DND-41 (cell line): ENCODE measurements at places on chromosomes 7 and 10.

DNA sequence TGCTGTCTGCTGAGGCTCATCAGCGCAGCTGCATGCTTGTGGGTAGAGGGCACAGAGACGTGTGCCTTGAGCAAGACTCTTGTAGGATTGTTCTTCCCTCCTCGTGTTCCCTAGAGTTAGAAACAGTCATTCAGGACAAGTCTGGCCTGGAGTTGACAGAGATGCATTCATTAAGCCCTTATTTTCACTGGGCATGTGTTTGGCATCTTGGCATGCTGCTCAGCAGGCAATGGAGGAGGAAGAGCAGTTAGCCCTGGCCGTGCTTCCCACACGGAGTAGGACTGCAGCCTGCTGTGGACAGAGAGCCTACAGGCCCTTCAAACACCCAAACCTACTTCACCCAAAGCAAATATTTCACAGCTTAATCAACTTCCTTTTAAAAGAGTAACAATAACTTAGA, 73.0 kb upstream of the GJD4 start:
- no peak for DNase-seq

GRCh38 chr10:75939541-75939940, 508.1 kb downstream of the LRMDA start:
- DNase-seq: no peak

DNA sequence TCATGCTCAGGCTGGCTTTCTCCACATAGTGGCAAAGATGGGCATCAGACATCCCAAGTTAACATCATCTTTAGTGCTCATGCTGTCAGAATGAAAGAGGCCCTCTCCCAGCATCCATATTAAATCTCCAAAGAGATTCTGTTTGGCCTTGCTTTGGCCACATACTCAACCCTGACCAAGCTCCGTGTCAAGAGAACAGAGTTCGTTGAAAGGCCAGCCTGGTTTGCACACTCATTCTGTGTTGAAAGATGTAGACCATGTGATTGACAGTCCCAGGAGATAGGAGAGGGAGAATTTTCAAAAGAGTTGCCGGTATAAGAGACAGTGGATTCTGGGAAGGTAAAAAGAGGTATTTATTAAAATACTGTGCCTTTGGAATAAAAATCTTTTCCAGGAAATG, 19.7 kb downstream of the MET start:
- no peak for DNase-seq

- no peak for DNase-seq
Observed at GRCh38 chr7:139370301-139370942, 10.7 kb downstream of the LUC7L2 start.

- DNase-seq: no peak
Observed at GRCh38 chr7:130922206-130923112, 188.5 kb upstream of the KLF14 start.

DNA sequence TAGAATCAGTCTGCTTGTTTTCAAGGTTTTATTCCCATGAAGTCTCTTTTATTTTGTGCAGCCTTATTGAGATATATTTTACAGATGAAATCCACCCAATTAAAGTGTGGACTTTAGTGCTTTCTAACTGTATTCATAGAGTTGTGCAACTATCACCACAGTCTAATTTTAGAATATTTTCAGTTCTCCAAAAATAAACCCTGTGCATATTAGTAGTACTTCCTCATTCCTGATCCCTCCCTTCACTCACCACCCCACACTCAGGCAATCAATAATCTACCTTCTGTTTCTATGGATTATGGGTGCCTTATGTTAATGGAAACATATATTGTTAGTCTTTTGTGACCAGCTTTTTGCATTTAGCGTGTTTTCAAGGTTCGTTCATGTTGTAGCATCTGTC, 185.7 kb upstream of the TMEM72 start:
- no peak for DNase-seq

DNA sequence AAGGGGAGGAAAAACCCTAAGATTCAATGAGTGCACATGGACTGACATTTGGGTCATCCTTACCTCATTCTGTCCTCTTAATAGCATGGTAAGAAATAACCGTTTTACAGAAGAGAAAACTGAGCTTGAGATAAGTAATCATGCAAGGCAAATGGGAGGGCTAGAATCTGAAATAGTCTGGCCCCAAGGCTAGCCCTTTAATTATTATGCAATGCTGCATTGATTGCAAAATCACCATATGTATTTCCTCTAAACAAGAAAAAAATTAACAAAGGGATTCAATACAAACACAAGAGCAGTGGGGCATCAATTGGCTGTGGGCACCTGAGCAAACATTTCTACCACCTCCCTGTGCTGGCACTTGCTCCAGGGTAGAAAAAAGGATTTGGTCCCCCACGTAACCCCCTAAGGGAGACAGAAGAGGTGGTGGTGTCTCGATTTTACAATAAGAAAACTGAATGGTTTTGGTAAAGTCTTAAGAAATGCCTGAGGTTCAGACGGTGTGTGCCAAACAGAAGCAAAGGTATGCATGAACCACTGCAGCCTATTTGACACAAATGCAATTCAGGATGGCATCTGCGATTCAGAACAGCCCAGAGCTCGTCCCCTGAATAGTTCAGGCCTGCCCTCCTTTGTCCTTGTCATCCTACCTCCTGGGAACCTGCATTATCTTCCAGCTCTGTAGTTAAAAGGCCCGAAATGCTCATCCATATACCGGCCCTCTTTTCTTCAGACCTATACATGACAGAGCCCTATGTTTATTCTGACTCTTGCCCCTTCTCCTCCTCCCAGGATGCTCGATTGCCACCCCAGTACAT, 23.6 kb downstream of the PIP4K2A start:
- DNase-seq: no peak

DNA sequence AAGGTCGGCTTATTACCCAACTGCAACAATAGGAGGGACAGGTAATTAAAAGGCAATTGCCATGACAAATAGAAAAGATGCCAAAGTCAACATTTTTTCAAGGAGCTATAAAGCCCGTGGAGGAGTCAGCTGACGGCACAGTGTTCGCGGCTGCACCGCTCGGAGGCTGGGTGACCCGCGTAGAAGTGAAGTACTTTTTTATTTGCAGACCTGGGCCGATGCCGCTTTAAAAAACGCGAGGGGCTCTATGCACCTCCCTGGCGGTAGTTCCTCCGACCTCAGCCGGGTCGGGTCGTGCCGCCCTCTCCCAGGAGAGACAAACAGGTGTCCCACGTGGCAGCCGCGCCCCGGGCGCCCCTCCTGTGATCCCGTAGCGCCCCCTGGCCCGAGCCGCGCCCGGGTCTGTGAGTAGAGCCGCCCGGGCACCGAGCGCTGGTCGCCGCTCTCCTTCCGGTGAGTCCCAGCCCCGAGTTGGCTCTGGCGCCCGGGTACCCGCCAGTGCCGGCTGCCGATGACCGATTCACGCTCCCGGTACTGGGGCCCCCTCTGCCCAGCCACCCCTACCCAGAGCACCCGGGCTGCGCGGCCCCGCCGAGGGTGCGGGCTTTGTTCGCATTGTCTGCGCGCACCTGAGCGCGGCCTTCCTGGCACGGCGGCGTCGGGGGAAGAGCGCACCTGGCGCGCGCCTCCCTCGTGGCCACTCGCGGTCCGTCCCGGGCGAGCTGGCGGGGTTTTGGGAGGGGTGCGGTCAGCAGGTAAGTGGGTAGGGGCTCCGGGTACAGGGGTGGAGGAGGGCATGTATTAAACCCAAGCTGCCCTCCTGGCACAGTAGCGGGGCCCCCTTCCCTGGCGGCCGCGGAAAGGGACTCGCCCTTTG, at the start of gene VWA2:
Gene VWA2, plus strand, starts transcription at position 138 of the 877 bp plus-strand sequence. CDS start 9,460 bp downstream, outside the sequence.
- DNase-seq: no peak

GRCh38 chr7:1019789-1020610, 24.3 kb upstream of the GPR146 start:
- no peak for DNase-seq

- no peak for DNase-seq
Observed at GRCh38 chr10:52210161-52210560, 103.9 kb upstream of the DKK1 start.

- DNase-seq: peak; percentile 84
Observed at GRCh38 chr10:70815504-70816219, at the start of gene SGPL1. Gene SGPL1 (plus strand): TSS chr10:70815948. CDS start chr10:70816854, 906 bp downstream.

- DNase-seq: no peak
Observed at GRCh38 chr10:1712944-1713671, 24.2 kb downstream of the ADARB2 start.

- no peak for DNase-seq
Observed at GRCh38 chr7:130363026-130363847, 17.1 kb upstream of the CPA1 start.

- no peak for DNase-seq
Observed at GRCh38 chr7:53800746-53801145, 741.4 kb upstream of the VSTM2A start.
